T-cell (primary cell): ENCODE measurements at places on chromosomes 3 and 15. TPM values are rescaled to one million over a fixed set of nuclear protein-coding genes. Genes with fewer than 3 reads are reported as not detected.

- DNase-seq, result no peak
Measured at GRCh38 chr15:80551348-80551747, 143.8 kb upstream of the ABHD17C start.

DNA sequence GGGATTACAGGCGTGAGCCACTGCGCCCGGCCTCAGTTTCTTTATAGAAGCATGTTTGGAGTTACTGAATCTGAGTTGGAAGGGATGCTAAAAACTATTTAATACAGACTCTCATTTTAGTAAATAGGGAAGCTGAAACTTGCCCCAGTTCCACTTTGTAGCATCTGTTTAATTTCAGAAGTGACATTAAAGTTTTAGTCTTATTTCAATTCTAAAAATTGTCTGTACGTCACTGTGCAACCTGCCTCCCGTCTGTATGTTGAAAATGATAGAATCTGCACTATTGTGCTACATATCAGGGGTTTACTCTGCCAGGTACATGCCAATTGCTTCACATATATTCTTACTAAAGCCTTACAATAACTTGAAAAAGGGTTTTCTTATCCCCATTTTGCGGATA lies 15.3 kb downstream of the CNOT10 start:
- no peak for DNase-seq

THAP10 gene
- not detected for total RNA-seq

DNA sequence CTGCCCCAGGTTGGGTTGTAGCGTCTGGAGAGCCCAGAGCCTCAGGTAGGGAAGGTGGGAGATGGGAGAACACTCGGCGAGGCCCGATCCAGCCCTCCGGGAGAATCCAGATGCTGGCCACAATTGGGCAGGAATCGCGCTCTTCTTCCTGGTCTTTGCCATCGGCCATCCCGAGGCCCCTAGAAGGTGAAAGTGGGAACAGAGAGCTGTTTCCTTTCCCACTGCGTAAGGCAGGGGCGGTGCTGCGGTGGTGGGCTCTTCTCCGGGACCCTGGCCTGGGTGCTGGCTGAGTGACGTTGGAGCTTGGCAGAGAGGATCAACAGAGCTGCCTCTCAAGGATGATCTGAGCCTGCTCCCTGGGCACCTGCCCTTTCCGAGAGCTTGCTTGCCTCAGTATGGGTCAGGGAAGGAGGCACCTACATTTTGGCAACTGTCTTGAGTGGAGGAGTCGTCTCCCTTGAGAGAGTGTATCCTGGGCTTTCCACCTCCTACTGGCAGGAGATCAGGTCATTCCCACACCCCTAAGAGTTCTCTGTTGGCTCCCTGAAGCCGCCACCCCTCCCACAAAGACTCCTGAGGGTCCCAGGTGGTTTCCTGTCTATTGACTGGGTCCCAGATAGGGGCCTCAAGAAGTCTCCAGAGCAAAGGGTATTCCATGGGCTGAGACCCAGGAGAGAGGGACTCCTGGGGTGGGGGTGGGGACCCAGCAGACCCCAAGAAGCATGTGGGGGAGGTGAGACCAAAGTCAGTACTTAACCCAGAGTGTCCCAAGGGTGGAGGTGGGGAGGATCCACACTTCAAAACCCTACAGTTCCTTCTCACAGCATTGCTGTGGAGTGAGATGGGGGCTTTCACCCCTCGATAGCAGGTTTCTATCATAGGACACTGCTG lies 1.6 kb downstream of the C15orf39 start:
- DNase-seq, result no peak

- DNase-seq, result no peak
Measured at GRCh38 chr3:109607897-109608296, 270.6 kb upstream of the DPPA4 start.

- DNase-seq, result no peak
Measured at GRCh38 chr3:47825590-47825989, 22.7 kb downstream of the DHX30 start.

BFSP2 gene
- total RNA-seq, result 0.98 TPM

- DNase-seq, result no peak
Measured at GRCh38 chr15:64780600-64781156, 5.3 kb upstream of the RBPMS2 start.

GRCh38 chr15:96213045-96213444 lies 117.5 kb upstream of the NR2F2 start:
- DNase-seq, result no peak

DNA sequence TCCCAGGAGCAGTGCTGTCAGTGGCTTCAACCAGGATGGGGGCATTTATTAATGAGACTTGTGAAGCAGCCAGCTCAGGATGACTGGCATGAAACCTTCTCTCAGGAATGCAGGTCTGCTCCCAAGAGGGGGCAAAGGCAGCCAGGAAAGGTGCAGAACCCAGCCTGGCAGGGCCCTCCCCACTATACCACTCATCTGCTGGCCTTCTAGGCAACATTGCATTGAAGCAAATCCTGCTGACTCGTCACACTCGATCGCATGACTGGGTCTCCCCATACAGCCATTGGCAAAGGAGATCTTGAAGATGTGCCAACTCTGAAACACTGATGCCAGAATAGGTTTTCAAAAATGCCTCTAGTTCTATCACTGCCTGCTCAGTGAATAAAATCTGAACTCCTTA lies 65.7 kb upstream of the CMTM7 start:
- DNase-seq, result no peak

DNA sequence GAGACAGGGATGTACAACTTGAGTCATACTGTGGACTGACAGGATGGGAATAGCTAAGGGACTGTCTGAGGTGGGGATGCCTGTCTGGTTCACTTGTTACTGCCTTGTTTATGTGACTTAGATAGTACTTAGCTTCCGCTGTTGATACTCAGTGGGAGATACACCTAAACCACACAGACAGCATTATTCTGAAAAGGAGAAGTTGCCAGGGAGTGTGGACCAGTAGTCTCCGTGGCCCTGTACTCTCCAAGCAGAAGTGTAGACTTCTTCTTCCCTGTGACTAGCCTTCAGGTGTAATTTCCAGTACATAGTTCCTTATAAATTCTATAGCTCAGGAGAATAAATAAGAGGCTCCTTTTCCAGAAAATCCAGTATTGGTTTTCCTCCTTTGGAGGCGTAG lies 5.1 kb downstream of the HIGD2B start:
- DNase-seq, result no peak

GRCh38 chr3:193335031-193335430 lies 43.5 kb downstream of the ATP13A5 start:
- DNase-seq, result no peak
